ENCODE measurements at places on chromosomes 11 and 22. TPM values are rescaled to one million over a fixed set of nuclear protein-coding genes. Genes with fewer than 3 reads are reported as not detected.

The GLB1L3 gene
- total RNA-seq, result 0.23 TPM

The PATE4 gene
- not detected for total RNA-seq

The RIMBP3B gene
- 0.12 TPM for total RNA-seq

The LRRC56 gene
- total RNA-seq, result 0.11 TPM

The NOX4 gene
- 6.8 TPM for total RNA-seq

The UCP3 gene
- 2.0 TPM for total RNA-seq

The GAL3ST1 gene
- total RNA-seq, result 0.29 TPM

The TMEM151A gene
- total RNA-seq, result 0.60 TPM

The DDI1 gene
- not detected for total RNA-seq

The SLC22A9 gene
- total RNA-seq, result not detected

The API5 gene
- 81.3 TPM for total RNA-seq

The IGHMBP2 gene
- 10.3 TPM for total RNA-seq

The SCGB1A1 gene
- not detected for total RNA-seq

The SORL1 gene
- 1.5 TPM for total RNA-seq

The NLRP6 gene
- not detected for total RNA-seq

The KCNJ1 gene
- not detected for total RNA-seq
